A673 (cell line): ENCODE measurements at places on chromosomes 12 and 14. TPM values are rescaled to one million over a fixed set of nuclear protein-coding genes. Genes with fewer than 3 reads are reported as not detected.
A peak's percentile ranks its signal among the peaks of the same experiment; 100 is the strongest.

The GPRC5A gene
- 0.22 and 0.56 TPM in 2 replicates for total RNA-seq

The LRP1-AS gene
- total RNA-seq, result not detected in 2 replicates

DNA sequence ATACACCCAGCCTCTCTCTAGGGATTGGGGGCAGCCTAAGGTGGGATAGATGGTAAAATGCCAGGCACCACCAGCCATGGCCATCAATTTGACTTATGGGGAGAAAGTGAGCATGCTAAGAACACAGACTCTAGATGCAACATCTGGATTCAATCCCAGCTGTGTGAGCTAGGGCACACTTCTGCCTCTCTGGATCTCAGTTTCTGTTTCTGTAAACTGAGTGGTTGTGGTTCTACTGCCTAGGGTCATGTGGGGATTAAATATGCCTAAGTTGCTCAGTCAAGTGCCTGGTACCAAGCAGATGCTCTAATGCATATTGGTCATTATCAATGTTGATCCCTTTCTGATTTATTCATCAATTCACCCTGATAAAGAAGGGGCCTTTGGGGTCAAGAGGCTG, 12.6 kb upstream of the OAS1 start:
- H3K36me3 ChIP-seq, result no peaks in the 10 kb centered on the region
- no peaks in the 10 kb centered on the region for H3K27me3 ChIP-seq
- no peak overlapping the region for H3K4me3 ChIP-seq
- DNase-seq, result no peak
- no peak overlapping the region for H3K27ac ChIP-seq
- peaks cover 9% of the 10 kb centered on the region for H3K4me1 ChIP-seq

DNA sequence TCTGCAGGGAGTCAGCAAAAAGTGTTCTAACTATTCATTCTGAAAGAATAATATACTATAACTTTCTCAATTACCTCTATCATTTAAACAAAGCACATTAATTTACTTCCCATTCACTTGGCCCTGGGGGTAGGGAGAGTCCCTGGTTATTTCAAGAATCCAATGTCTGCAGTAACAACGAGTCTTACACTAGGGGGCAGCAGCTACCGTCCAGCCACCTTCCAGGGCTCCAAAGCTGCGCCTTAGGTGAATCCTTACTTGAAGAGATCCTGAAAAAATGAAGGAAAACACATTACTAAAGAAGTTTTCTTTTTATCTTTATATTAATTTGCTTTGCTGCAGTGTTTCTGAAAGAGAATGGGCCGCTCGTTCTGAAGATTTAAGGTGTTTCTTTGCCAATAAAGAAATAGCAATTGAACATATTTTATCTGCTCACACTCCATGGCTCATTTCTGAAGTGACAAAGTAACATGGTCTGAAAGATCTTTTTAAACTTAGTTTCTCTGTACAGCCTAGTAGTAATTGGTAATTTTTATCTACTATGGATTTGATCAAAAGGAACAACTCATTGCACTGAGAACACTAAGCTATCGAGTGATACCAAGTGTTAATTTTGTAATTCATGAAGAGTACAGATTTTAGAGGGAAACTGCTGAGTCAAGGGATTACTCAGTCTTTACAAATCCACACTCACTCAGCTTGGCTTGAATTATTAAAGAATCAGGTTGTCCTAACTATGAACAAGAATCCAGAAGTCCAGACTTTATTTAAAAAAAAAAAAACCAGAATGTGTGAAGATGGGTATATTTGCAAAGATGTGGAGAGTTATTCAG, 27.6 kb downstream of the BHLHE41 start:
- no peaks in the 10 kb centered on the region for H3K36me3 ChIP-seq
- no peak overlapping the region for H3K27ac ChIP-seq
- peaks cover 3% of the 10 kb centered on the region for H3K4me1 ChIP-seq
- no peaks in the 10 kb centered on the region for H3K27me3 ChIP-seq
- DNase-seq, result peak; percentile 83
- H3K4me3 ChIP-seq, result no peak overlapping the region

DNA sequence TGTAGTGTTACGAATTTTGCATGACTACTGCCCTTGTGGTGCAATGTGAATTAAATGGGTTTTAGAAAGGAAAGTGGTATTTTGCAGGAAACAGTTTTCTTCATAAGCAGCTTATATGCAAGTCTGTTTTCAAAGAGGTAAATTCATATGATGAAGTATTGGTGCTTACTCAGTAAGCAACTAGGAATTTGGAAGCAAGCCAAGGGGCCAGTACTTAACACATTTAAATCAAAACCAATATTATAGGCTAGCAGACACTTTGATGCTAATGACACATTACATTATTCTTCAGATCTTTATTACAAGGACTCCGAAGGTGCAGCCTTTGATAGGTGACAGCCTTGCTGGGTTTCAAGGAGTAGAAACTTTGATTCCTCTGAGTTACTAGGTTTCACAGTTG, 23.1 kb downstream of the MGAT4C start:
- no peaks in the 10 kb centered on the region for H3K36me3 ChIP-seq
- no peaks in the 10 kb centered on the region for H3K27me3 ChIP-seq
- no peak overlapping the region for H3K4me3 ChIP-seq
- peak; percentile 62 for DNase-seq
- H3K27ac ChIP-seq, result peak overlapping the region; percentile 31

GRCh38 chr14:68840454-68840853, 47.6 kb upstream of the ZFP36L1 start:
- no peak overlapping the region for H3K27ac ChIP-seq
- H3K36me3 ChIP-seq, result no peaks in the 10 kb centered on the region
- no peaks in the 10 kb centered on the region for H3K27me3 ChIP-seq
- no peak overlapping the region for H3K4me3 ChIP-seq
- no peak for DNase-seq
- no peaks in the 10 kb centered on the region for H3K4me1 ChIP-seq

DNA sequence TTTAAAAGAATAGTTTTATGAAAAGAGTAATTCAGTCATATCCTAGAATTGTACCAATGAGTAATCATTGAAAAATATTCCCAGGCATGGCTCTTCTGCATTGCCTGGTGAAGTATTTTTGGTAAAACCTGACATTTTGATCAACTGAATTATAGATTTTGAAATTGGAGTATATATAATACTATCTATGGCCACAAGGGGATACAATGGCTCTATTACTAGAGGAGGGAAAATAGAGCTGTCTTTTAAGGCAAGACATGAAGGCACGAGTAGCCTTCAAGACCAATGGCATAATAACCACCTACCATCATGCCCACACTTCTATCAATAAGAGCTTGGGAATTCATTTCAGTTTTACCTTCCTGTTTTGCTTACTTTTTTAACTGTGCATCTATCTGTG, 1241.4 kb upstream of the TMEM132C start:
- no peak overlapping the region for H3K27ac ChIP-seq
- no peaks in the 10 kb centered on the region for H3K4me1 ChIP-seq
- H3K4me3 ChIP-seq, result no peak overlapping the region
- no peaks in the 10 kb centered on the region for H3K36me3 ChIP-seq
- H3K27me3 ChIP-seq, result no peaks in the 10 kb centered on the region

DNA sequence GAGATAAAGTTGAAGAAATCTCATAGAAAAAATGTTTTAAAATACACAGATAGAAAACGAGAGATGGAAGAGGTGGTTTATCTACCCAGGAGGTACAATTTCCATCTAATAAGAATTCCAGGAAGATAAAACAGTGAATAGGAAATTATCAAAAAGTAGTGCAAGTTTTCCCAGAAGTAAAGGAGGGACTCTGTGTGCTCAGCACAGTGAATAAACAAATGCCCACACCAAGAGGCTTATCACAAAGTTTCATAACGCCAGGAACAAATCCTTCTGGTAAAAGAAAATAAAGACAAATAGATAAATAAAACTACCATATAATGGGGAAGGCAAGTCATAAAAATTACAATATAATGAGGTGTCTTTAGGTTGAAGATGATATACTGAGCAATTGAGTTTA, 179.0 kb downstream of the SLC41A2 start:
- no peaks in the 10 kb centered on the region for H3K36me3 ChIP-seq
- H3K27me3 ChIP-seq, result peaks cover 3% of the 10 kb centered on the region
- H3K27ac ChIP-seq, result no peak overlapping the region

DNA sequence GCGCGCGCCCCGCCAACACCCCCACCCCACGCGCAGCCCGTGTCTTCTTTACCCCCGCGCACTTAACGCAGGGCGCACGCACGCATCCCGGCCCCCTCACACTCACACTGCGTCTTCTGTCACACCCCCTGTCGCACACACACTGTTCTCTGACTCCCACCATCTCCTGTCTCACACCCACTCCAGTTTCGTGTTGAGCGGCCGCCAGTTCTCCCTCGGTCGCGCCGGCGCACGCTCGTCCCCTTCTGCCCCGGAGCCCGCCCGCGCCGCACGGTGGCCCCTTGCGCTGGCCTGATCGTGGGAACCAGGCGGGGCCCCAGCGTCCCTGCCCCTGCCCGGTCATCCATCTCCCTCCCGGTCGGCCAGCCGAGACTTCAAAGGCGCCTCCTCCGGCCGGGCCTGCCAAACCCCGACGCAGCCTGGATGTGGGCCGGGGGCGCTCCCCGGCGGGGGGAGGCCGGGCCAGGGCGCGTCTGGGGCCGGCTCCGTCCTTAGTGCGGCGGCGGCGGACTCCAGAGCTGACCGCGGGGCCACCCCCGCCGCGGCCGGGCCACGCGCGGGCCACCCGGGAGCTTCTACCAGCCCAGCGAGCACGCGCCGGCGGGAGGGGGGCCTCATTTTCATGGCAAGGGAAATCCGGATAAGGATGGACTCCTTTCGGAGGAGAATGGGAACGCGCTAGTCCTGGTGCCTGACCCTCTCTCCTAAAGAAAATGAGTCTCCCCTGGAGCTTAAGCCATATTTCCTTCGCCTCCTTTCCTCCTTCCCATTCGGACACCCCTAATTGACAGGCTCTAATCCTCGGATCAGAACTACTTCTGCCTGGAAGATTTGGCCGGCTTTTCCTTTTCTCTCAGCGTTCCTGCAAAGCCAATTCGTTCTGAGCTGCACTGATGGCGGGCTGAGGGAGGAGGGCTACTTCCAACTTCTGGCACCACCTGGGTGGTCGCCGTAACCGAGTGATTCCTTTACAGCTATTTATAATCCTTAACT, 82.0 kb upstream of the HMGA2 start:
- H3K36me3 ChIP-seq, result no peaks in the 10 kb centered on the region
- peaks cover 6% of the 10 kb centered on the region for H3K4me1 ChIP-seq
- H3K27ac ChIP-seq, result peak overlapping the region; percentile 81
- no peaks in the 10 kb centered on the region for H3K27me3 ChIP-seq

DNA sequence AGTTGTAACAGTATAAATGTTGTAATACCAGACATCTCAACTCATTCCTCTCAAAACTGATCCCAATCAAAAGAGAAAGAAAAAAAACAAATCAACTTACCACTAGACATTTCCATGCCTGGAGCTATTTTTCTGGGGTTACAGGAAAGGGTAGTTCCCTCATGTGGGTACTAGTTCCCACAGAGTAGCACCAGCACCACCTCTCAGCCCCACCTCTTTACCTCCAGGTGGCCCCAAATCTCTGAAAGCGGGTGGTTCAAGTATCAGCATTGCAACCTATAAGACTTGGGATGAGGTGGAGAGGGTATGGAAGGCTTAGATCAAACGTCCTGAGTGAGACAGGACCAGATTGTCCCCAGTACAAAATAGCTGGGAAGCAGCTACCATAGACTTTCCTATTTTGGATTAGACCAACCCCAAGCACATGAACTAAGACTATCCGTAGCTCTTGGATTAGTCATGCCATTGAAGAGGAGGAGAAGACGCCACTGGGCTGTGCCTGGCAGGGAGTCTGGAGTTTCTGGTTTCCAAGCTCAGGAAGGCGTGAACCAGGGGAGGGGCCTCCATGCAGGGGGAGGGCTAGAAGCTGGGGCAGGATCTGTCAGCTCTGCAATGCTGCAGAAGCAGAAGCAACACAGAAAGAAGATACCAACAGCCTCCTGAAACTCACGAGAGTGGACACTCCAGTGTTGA, at the start of gene SLC39A2:
Gene SLC39A2, plus strand, starts transcription at position 620 of the 693 bp plus-strand sequence. CDS start 154 bp downstream, outside the sequence.
- no peak within 1 kb of the TSS for H3K4me3 ChIP-seq
- H3K27me3 ChIP-seq, result no peaks in the 10 kb centered on the region
- peaks cover 8% of the 10 kb centered on the region for H3K4me1 ChIP-seq
- H3K36me3 ChIP-seq, result peaks cover 35% of the 10 kb centered on the region

The CLEC9A gene
- total RNA-seq, result not detected in 2 replicates

DNA sequence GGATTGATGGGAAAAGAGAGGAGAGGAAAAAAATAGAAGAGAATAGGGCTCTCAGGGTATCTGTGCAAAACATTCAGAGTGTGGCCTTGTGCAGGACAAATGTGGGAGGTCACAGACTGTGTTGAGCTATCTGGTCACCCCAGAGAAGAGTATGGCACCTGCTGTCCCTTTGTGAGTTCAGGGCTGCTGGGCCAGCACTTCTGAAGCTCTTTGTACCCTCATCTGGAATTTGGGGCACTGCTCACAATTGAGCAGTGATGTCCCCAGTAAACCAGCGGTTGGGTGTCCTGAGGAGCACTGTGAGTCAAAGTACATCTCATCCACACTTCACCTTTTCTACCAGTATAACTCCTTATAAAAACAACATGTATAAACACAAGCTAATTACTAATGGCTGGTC, 2.6 kb upstream of the KRT81 start:
- peaks cover 11% of the 10 kb centered on the region for H3K27me3 ChIP-seq
- H3K27ac ChIP-seq, result no peak overlapping the region
- no peak overlapping the region for H3K4me3 ChIP-seq
- H3K4me1 ChIP-seq, result no peaks in the 10 kb centered on the region
- no peak for DNase-seq
